ENCODE measurements at places on chromosomes 4 and X.

- DNase-seq: no peak
Measured at GRCh38 chrX:30593440-30594200, 16.1 kb upstream of the TASL start.

DNA sequence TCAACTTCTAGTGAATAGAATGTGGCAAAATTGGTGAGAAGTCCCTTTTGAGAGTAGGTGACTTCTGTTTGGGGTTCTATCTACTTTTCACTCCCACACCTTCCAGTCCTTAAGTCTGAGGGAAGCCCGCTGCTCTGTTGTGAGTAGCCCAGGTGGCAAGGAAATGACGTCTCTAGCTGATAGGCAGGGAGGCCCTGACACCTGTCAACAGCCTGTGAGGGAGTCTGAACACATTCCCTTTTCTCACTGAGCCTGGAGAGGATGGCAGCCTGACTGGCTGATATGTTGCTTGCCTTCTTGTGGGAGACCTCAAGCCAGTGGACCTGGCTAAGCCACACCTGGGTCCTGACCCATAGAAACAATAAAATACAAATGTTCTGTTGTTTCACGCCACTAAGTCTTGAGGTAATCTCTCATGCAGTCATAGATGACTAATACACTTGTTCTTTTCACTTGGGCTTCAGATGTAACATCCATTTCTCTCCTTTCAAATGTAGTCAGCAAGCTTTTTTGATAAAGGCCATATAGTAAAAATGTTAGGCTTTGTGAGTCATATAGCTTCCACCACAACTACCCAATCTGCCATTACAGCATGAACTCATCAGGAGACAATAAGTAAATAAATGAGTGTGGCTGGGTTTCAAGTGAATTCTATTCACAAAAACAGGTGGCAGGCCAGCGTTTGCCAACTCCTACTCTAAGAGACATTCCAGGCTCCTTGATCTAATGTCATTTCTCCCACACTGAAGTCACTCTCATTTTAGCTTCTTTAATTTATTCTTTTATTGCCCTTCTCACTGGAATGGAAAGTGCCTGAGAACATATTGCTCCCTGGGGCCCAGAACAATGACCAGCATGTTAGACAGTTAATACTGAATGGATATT lies 265.1 kb upstream of the MAD2L1 start:
- DNase-seq: peak; percentile 27

- no peak for DNase-seq
Measured at GRCh38 chr4:74897386-74897785, 35.5 kb upstream of the PARM1 start.

DNA sequence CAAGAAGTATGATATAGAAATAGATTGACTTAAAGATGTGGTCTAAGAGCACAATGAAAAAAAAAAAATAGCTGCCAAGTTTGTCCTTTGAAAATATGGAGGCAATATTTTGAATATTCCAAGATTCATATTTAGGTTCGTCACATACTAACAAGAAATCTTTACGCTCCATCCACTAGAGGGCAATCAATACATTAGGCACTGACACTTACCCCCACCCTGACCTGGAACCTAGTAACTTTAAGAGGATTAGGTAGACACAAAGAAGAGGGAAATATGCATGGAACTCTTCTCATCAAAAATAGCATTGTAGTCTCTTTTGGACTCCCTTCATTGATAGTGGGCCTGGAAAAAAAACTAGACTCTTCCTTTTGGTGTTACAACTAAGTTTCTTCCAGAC lies 1108.1 kb downstream of the PCDH19 start:
- no peak for DNase-seq

- no peak for DNase-seq
Measured at GRCh38 chr4:32254216-32254615, 1534.0 kb downstream of the PCDH7 start.

- DNase-seq: no peak
Measured at GRCh38 chr4:115159141-115159540, 45.7 kb upstream of the NDST4 start.

DNA sequence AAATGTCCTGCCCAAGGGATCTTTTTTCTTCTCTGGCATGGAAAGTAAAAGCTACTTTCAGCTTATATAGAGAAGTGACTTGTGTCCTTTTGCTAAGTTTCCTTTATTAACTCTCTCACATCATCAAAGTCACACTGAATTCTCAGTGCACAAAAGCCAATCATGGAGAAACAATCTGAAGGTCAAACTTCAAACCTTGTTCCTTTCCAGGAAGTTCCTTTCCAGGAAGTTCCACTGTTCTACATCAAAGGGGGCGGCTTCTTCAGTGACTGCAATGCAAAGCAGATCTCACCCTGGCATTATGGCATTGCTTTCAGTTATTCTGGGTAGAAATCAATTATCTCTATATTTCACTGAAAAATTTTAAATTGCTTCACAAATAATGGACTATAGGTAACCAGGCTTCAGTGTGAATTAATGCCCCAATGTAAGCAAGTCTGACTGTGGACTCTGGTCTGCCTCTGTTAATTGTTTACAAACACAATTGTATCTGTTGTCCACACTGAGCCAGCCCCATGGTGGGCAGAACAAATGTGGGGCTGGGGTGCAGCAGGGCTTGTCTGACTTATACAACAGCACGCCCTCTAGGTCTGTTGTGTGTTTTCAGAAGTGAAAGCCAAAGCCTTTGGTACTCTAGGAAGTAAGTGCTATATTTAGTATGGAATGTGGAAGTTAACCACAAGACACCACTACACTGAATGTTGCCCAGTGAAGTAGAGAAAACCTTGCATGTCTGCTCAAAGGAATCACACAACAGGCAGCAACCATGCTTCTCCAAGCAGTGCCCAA lies 98.8 kb downstream of the CDS1 start:
- DNase-seq: no peak

- no peak for DNase-seq
Measured at GRCh38 chr4:83370640-83370906, 35.9 kb upstream of the HPSE start.

DNA sequence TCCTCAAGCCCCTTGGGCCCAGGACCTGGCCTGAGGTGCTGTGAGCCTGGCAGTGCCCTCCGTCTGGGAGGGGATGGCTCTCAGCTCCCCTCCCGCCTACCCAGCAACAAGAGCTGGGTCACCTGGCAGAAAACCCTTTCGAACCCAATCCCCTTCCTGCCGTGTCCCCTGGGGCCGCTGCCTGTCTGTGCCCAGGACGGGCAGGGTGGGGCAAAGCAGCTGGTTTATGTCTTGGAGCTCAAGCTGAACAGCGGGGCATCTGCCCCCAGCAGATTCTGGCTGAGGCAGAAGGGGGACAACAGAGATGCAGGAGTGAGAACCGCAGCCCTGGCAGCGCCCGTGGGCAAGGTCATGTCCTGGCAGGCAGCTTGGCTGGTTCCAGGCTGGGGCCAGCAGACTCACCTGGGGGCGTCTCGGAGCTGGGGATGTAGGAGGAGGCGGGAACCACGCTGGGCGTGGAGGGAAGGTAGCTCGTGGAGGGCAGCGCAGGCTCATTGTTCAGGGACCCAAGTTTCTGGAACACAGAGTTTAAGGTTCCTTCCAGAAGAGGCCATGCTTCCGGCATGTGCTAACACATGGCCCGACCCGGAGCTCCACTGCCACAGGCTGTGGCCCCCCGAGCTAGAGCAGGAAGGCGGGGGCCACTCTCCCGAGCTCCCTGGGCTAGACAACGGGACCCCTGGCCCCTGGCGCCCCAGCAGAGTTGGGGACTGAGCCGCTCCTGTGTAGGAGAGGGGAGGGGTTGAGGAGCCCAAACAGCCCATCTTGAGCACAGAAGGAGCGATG lies 24.2 kb downstream of the NELFA start:
- no peak for DNase-seq

DNA sequence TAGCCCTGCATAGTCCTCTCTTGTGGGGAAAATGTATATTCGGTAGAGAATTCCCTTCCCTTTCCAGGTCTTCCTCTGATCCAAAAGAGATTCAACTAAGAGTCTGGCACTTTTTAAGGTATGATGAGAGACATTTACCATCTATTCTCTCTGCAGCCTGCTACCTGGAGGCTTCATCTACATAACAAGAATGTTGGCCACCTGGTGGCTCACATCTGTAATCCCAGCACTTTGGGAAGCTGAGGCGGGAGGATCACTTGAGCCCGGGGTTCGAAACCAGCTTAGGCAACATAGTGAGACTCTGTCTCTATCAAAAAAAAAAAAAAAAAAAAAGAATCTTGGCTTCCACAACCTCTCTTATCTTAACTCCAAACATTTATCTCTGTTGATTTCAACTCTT lies 40.4 kb upstream of the NOCT start:
- no peak for DNase-seq

DNA sequence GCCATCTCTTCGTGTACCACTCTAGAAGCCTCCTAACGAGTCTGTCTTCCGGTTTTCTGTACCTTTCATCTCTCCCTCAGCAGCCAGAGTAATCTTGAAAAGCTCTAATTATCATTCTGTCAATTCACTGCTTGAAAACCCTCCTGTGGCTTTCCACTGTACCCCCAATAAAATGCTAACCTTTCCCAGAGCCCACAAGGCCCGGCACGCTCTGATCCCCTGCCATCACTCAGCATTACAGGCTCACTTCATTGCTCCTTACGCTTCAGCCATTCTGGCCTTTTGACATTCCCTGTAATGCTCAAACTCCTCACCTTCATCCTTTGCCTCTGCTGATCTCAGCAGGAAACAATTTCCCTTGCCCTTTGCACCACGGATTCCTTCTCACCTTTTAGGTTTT lies 112.9 kb downstream of the ARHGAP10 start:
- DNase-seq: no peak

GRCh38 chrX:44931441-44931973 lies 58.5 kb downstream of the KDM6A start:
- DNase-seq: no peak

GRCh38 chr4:110020646-110021443 lies 108.2 kb downstream of the EGF start:
- DNase-seq: no peak

- no peak for DNase-seq
Measured at GRCh38 chr4:172109466-172109865, 296.3 kb downstream of the GALNTL6 start.

DNA sequence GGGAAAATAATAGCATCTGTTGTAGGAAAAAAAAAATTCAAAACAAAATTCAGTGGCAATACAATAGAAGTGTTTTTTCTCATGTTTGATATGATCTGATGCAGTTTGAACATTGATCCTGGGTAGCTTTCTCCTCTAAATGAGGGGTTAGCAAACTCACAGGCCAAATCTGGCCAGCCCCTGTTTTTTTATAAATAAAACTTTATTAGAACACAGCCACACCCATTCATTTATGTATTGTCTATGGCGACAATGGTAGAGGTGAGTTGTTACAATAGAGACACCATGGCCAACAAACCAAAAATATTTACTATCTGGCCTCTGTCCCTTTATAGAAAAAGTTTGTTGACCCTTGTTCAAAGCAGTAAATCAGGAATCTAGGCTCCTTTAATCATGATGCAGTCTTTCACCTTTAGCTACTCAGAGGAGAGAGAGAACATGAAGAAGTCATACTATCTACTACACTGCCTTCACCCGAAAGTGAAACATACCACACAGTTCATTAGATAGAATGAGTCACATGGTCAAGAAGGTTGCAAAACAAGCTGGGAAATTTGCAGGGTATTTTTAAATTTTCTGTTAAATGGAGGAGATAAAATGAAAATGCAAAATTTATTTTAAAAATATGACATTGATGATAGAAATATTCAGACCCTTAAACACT lies 186.6 kb upstream of the MAOA start:
- DNase-seq: no peak

- no peak for DNase-seq
Measured at GRCh38 chr4:156946516-156947424, 24.8 kb downstream of the PDGFC start.

DNA sequence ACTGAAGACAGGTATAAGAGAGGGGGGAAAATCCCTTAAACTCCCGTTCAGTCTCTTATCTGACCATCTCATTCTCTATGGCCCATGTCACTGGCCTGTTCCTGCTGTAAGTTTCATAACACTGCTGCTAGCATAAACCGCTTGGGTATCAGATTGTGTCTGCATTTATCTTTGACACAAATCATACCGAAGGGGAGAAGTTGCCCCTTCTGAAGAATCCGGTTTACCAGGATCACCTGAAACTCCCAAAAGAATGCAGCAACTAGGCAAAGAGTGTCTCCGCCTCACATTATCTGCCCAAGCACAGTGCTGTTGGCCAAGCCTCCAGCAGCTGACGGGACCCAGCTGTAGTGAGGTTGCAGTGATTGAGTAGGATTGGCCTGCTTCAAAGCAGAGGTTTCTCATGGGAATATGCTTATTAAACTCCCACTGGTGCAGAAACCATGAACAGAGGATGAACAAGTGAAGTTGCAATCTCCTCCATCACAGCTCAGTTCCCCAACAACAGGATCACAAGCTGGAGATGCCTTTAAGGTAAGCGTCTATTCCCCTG lies 71.3 kb upstream of the PUDP start:
- DNase-seq: no peak

Measured in stimulated activated CD4-positive, alpha-beta T cell treated with anti-CD3 and anti-CD28 coated beads, Interleukin-1b, Interleukin-23, amount 100 ng/mL, for 48 hours (primary cell).